ENCODE measurements at places on chromosomes 5 and 9.

DNA sequence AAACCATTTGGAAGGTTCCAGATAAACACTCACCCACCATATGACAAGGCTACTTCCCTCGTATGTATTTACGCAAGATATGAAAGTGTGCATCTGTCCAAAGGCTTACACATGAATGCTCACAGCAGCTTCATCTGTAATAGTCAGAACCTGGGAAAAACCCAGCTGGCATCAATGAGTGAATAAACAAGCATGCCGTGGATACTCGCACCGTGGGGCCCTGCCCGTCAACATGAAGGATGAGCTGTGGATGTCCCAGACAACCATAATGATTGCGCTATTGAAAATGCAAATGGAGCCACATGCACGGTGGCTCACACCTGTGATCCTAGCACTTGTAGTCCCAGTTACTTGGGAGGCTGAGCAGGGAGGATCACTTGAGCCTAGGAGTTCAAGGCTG is 60.6 kb upstream of the FCN1 start:
- DNase-seq: no peak

DNA sequence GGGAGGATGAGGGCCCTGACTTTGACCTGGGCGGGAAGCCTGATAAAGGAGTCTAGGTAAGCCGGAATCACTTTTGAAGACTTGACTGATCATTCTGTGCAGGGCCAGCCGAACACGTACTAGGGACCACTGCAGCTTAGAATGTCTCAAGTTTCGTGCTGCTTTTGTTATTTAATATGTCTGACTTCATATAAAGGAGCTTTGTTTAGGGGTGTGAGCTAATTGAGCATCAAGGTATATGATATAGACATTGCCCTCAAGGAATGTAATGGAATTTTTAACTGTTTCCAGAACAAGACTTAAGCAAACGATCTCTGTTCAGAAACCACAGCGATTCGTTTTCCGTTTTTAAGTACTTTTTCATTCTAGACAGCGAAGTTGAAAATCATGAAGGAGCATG is 173.0 kb downstream of the SEMA6A start:
- DNase-seq: no peak

GRCh38 chr5:150567031-150567717 is 59.2 kb downstream of the NDST1 start:
- peak; percentile 31 for DNase-seq

DNA sequence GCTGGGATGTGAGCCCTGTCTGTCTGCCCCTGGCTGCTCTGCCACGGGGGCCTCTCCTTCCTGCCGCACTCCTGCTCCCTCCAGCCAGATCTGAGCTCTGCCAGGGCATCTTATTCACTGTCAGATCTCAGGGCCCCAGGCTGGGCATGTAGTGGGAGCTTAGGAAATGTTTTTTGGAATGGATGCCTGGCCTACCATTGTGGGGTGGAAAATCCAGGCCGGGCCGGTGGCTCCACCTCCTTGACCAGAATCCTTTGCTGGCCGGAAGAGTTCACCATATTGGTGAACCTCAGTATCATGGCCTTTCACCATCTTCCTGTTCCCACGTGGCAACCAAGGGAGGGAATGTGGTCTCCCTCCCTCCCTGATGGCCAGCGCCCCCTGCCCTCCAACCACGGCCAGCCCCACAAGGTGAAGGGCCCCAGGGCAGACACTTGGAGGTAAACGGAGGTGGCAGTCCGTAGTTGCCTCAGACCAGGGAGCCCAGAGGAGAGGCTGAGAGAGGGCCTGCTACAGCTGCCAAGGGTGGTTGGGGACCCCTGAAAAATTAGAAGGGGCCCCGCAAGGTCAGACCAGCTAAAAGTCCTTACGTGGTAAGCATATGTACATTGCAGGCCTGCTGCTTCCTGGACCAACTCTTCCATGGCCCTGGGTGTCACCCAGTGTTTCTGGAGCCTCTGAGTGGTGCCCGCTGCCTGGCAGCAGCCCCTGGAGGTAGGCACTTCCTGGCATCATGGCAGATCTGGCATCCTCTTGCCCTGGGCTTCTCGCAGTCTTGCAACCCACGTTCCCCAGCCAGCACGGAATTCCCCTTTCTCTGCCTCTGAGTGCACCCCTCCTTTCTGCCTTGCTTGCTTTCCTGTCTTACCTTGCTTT is 153.3 kb downstream of the RGS3 start:
- DNase-seq: no peak

DNA sequence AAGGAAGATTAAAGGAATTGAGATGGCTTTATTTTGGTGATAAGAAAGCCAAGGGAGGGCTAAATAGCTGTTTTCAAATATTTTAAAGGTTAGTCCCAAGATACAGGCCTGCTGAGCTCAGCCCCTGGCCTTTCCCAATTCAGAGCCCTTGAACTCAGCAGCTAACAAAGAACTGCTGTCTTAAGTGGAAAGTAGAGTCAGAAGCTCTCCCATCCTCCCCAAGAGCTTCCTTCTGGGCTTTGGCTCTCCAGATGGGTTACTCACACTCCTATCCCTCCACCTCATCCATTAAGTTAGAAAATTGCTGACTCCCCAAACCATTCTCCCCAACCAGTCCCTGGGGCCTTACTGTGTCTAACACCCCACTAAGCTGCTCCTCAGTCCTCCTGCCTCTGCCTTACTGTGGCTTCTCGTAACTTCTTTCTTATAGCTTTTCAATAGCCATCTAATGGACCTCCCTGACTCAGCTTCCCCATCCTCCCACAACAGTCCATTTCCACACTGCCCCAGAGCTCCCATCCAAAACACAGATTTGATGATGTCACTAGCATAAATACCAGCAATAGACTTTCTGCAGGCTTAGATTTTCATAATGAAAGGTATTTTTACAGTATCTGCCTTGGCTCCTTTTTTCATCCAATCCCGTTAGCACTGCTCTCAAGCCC is 239.1 kb downstream of the ENC1 start:
- no peak for DNase-seq

GRCh38 chr9:4263591-4263990 is 36.3 kb downstream of the GLIS3 start:
- DNase-seq: no peak

DNA sequence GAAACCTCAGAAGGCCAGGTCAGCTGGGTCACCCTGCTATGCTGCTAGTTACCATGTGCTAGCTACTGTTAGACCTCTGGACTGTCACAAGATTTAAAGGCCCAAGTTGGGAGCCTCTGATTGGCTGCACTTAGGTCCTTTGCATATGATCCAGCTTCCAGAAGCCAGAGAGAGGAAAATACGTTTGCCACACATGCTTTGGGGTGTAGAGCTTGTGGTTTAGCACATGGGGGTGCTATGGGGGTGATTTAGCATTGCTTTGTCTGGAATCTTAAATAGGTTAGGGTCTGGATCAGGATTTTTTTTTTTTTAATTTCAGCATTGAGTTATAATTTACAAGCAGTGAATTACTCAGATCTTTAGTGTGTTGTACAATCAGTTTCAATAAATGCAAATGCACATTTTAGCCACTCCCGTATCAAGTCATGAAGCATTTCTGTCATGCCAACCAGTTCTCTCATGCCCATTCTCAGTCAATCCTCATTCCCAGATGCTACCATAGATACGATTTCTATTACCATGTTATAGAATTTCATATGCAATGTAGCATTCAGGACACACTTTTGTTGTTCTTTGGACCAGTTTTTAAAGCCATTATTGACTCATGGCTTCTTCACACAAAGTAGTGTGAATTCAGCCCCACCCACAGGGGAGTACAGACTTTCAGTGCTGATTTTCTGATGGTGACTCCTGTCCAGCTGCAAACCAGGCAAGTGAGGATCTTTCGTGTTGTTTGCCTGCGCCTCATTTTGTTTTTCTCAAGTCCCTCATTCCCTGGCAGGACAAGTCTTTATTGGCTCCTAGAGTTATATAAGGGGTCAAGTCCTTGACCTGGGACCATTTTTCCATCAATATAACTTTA is 250.4 kb downstream of the LRRC70 start:
- no peak for DNase-seq

Data from ELR (cell line).